ENCODE measurements at places on chromosomes 3 and 15.

DNA sequence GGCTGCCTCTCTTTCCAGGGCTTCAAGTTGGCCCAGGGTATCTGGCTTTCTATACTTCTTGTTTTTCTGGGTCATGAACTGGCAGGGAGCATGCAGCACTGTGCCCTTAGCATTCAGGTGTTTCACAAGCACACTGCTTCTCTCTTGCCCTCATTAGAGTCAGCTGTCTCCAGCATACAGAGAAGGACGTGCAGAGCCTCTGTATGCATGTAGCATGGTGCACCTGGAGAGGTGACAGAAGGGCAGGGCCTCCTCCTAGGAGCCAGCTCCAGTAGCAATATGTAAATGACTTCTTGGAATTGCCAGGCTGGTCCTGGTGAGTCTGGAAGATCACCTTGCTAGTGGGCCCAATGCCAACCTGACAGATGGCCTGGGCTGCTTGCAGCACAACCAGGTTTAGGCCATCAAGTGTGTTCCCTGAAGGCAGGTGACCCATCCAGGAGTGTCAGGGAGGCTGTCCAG, 44.8 kb upstream of the ATP2C1 start:
- no peak for DNase-seq

- no peak for DNase-seq
Observed at GRCh38 chr3:65396078-65396477, 642.6 kb downstream of the MAGI1 start.

- peak; percentile 32 for DNase-seq
Observed at GRCh38 chr3:178676942-178677790, 140.9 kb downstream of the KCNMB2 start.

DNA sequence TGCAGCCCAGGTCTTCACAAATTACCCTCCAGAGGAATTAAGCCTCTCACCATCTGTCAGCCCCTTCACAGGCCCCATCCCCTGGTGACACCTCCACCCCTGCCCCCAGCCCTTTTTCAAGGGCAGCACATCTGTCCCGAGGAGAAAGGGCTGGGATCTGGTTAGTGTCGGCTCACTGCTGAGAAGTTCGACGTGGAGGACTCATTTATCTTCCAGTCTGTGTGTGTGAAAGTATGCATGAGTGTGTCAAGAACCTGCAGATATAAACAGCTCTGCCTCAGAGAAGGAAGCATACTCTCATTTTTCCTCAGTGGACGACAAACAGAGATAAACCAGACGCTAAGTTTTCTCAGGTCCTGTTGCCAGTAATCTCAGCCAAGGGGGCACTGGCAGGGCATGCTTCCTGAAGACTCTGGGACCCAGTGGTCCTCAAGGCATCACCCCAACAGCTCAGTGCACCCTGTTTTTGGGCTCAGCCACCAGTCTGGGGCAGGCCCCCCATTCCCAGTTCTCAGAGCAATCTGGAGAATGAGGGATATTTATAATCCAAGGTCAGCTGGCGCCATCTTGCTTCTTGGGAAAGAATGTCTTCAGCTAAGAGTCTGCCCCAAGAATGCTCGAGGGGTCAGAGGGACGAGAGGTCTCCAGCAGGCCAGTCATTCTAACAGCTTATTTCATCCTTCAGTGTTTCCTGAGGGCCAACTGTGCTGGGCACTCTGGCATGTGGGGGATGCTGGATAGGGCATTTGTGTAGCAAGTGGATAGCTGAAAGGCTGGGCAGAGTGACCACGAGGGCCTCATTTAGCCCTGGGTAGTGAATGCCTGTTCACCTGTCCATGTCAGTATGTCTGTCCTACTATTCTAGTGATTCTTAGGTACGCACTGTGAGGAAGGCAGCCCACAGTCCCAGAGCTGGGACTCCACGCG, 73.6 kb downstream of the ADCY5 start:
- no peak for DNase-seq

DNA sequence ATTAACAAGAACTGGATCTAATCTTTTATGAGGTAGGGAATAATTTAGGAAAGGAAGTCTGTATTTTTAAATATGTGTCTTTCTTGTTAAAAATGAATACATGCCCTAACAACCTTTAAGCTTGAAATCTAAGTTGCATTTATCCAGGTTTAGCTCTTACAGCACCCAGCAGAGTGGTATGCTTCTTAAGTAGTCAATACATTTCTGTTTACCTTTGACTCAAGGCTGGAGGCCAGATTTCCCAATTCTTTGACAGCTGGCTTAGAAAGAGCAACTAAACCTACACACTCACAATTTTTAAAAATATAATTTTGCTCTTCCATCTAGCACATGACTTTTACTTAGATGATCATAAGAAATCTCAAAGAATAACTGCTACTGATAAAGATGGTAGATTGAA, 148.9 kb downstream of the DPH6 start:
- DNase-seq, result no peak

DNA sequence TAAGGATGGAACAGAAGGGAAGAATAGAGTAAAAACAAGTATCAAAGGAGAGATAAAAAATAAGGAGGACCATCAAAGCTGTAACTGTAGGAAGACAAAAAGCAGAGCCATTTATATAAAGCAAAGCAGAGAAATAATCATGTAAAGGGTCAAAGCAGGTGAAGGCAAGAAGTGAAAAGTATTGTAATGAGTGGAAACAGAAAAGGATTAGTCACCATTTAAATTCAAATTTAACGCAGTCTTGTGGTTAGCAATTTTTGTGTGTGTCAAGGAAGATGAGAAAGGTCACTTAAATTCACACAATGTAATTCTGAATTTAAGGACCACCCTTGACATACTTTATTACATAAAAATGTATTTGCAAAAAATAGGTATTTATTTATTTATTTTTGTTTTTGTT, 567.8 kb downstream of the ROBO1 start:
- no peak for DNase-seq

GRCh38 chr3:94529816-94530215, 467.0 kb downstream of the NSUN3 start:
- DNase-seq, result no peak

DNA sequence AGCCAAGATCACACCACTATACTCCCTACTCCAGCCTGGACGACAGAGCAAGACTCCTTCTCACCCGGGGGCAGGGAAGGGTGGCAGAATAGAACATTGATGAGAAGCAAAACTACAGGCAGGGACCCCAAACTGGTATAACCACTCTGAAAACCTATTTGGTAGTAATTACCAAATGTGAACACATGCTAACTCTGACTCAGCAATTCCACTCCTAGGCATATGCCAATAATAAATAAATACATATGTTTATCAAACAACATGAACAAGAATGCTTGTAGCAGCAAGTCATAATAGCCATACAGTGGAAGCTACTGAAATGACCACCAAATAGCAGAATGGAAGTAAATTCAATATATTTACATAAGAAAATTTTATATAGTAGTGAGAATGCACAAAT, 31.0 kb upstream of the USP50 start:
- DNase-seq, result no peak

GRCh38 chr3:177150218-177150916, 46.9 kb downstream of the TBL1XR1 start:
- DNase-seq, result peak; percentile 18

GRCh38 chr15:89071471-89071870, 16.8 kb upstream of the ABHD2 start:
- DNase-seq, result no peak

DNA sequence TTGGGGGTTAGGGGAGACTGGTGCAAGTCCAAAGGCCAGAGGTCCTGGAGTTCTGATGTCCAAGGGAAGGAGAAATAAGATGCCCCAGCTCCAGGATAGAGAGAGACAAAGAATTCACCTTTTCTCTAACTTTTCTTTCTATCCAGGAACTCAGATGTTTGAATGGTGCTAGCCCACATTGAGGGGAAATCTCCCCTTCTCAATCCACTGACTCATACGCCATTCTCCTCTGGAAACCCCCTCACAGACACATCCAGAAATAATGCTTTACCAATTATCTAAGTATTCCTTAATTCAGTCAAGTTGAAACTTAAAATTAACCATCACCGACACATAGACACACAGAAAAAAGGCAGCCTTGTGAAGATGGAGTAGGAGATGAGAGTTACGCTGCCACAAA, 1085.2 kb downstream of the NSUN3 start:
- DNase-seq, result no peak

GRCh38 chr3:66431494-66431893, 69.3 kb downstream of the LRIG1 start:
- DNase-seq, result no peak

- DNase-seq, result no peak
Observed at GRCh38 chr3:114565216-114565615, 271.4 kb downstream of the TIGIT start.

DNA sequence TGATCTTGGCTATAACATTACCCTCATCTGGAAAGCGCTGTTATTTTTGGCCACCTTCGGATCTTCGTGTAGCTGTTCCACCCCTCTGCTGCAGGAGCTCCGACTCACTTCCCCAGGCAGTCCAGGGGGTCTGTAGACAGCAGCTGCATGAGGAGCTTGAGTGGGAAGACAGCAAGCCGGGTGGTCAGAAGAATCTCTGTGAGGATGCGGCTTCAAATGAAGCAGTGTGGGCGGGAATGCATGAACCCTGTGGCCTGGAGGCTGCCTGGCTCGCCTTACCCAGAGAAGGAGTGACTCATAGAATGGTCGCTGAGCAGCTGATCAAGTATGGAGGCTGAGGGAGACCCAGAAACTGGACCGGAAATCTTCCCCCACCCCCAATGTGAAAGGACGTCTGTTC, 45.2 kb upstream of the NR2F2 start:
- peak; percentile 31 for DNase-seq

DNA sequence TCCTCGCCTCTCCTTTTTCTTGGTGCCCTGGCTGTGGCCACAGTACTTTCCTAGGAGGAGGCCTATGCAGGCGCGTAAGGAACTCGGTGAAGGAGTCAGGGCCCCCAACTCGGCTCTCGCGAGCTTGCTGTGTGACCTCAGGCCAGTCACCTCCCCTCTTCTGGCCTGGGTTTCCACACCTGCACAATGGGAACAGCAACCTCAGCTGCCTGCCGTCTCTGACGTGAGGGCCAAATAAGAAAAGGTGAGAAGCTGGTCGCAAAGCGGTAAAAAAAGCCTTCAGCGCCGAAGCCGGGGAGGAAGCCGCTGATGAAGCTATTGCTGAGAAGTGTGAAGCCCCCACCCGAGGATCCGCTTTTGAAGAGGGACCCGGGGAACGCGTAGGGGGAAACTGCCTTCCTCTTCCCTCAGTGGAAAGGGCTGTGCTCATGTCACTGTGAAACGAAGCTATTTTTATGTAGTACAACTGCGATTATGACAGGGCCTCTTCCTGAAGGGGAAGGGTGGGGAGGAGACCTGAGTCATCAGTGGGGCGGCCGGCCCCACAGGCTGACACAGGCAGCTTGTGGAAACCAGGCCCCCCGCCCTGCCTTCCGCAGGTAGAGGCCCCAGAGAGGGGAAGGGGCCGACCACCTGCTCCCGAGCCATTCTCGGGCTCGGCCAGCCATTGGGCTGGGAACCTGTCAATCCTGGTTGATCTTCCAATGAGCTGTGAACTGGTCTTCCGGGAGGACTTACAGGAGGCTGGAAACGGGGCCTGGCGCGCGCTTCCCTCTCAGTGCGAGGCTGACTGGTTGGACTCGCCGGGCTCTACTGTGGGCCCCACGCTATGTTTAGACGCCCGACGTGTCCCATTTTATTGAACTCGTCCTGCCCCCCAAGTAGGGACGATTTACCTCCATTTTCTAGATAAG, 18.0 kb upstream of the ANKDD1A start:
- DNase-seq, result peak; percentile 99

DNA sequence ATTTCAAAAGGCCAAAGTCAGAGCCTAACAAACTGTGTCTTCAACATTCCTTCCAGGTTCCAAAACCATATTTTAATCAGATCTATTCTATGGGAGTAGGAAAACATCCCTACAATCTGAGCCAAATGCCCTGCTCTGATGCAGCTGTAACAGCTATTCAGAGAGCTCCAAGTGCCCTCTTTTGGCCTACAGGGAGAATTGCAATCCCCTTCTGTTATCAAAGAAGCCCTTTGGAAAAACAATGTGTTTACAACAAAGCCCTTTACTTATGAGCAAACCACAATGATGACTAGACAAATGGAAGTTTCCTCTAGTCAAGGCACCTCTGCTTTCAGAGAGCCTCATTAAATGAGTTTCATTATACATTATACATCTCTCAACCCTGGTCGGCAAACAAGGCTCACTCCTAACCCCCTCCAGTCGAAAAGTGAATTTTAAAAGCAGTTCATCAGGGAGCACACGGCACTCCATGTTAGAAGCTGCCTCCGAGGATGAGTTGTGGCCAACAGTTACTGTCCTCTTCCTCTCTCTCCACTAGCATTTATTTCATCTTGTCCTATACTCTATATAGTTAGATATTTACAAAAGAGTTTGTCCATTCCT, 42.6 kb upstream of the TMCO5A start:
- DNase-seq, result peak; percentile 44

DNA sequence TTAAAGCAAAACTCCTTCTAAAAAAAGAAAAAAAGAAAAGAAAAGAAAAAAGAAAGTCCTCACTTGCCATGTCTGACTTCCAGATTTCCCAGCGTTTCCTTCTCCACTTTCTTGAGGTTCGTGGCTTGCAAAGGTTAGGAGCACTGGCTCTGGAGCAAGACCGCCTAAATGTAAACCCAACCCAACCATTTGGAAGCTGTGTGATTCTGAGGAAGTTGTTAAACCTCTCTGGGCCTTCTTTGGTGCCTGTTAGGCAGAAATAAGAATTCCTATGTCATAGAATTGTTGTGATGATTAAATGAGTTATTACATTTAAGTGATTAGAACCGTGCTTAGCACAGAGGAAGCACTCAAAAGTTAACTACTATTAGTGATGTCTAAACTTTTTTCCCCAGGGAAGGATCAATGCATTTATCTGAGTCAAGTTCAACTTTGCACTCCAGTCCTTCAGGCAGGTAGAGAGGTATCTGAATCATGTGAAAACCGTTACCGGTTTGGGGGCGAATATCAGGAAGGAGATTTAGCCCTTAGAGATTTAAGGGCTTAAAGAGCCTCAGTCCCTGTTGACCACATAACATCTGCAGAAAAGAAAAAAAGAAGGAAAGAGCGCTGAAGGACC, 78.3 kb upstream of the HES1 start:
- no peak for DNase-seq

DNA sequence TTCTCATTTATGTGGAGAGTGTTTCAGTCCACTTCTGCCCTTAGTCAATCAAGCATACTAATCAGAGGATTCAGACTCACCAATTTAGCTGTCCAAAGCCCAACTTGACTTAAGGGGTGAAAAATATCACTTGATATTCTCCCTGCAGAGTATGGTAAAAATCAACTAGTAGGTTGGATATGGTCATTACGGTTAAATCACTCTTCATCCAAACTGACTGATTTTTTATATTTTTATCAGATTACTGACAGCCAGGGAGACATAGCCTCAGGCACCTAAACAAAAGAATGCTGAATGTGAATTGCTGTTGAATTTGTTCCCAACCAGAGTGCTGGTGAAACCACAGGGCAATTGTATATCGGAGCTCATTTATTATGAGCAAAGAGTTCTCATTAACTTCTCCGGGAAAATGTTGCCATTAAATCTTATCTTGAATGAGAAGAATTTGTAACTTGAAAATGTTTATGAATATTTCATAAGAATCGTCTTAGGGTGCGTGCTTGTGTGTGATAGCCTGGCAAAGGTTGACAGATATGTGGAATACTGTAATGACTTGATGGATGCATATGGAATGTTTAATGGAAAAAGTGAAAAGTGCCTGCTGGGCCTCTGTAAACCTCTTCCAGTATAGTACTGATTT, 411.2 kb downstream of the NAALADL2 start:
- DNase-seq, result no peak

Measured in kidney (tissue), 22 donors.